Gastrocnemius medialis (tissue), 4 donors: ENCODE measurements at places on chromosomes 6 and 20. TPM values are rescaled to one million over a fixed set of nuclear protein-coding genes. Genes with fewer than 3 reads are reported as not detected.

GRCh38 chr6:45714741-45715507 lies 300.7 kb downstream of the CLIC5 start:
- peak; percentile 43 for DNase-seq

- DNase-seq = no peak
Observed at GRCh38 chr6:111710911-111711310, 105.2 kb upstream of the TRAF3IP2 start.

DNA sequence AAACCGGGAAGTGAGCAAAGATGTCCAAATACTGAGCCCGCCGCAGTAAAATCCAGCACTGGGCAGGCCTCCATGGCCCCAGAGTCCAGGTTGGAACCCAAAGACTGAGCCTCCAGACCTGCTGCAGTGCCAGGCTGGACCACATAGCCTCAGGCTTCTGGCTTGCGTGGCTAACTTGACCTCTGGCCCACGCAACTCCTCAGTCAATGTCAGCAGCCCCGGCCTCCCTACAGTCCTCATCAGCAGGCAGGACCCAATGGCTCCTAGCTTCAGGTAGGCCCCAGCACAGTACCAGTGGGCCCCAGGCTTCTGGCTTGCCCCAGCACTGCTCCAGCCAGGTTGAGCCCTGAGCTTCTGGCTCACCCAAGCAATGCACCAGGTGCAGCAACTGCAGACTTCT lies 245.1 kb upstream of the AFDN start:
- no peak for DNase-seq

- DNase-seq = no peak
Observed at GRCh38 chr20:3751675-3752385, 15.7 kb downstream of the ADISSP start.

DNA sequence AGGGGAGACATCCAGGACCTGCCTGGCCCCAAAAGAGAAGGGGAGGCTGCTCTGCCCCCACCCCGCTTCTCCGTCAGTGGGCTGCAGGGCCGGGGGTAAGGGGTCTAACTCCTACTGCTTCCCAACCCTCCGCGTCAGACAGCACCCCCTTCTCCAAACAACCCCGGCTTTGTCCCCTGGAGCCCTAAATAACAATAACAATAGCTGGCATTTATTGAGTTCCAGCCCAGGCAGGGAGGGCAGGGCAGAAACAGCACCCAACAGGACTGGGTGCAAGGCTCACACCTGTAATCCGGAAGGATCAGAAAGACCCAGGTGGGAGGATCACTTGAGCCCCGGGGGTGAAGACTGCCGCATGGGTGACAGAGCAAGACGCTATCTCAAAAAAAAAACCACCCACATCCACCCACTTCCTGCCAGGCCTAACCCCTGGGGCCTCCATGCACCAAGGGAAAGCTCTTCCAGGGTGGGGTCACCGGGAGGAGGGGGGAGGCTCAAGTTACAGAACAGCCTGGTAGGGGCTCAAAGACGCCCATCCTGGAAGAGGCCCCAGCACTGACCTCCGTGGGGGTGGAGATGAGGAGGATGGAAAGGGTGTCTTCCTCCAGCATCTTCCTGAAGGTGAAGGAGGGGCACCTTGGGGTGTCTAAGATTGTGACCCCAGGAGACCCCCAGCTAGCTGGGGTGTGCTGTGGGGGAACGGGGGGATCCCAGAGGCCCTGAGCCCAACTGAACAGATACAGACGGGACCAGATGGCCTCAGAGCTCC lies 1.3 kb upstream of the FNDC11 start:
- DNase-seq = no peak

GRCh38 chr6:134063966-134064445 lies 11.6 kb upstream of the SLC2A12 start:
- DNase-seq = peak; percentile 25

DNA sequence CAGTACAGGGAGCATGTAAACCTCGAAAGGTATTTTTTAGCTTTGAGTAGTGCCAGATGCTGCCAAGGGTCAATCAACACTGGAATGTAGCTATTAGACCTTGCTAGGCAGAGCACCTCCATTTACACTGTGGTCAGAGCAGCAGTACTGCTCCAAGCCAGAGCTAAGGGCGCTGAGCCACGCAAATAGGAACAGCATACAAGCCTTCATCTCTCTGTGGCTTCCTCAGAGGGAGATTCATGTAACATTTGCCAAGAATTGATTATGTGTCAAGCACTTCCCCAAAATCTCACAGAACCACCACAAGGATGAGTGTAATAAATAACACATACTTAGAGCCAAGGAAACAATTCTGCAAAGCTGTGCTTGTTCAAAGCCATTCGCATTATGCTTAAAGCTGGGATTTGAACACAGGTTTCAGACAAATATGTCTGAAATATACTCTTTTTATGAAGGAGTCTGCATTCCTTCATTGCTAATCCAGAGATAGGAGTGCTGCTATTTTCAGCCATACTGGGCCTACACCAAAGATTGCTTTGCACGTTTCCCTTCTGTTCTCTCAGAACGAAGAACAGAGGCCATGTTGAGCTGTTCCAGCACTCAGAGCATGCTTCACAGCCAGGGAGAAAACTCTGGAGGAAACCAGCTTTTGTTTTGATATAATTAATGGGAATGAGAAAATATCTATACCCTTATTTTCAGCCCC lies 97.7 kb downstream of the SLC16A10 start:
- DNase-seq = no peak

DNA sequence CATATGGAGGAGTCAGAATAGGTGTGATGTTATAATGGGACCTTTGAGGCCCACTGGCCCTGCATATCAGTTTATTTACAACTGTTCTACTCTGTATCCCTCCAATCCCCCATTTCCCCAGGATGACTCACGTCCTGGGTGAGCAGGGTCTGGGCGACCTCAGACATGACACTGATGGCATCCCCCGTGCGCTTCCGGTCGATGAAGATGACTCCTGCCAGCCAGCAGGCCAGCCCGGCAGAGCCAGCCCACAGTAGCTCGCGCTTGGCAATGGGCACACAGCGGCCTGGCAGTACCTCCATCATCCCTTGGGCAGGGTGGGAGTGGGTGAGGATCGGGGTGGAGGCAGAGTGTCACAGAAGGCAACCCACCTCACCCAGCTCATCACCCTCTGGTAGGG lies 5.6 kb downstream of the AGPAT1 start:
- no peak for DNase-seq

DNA sequence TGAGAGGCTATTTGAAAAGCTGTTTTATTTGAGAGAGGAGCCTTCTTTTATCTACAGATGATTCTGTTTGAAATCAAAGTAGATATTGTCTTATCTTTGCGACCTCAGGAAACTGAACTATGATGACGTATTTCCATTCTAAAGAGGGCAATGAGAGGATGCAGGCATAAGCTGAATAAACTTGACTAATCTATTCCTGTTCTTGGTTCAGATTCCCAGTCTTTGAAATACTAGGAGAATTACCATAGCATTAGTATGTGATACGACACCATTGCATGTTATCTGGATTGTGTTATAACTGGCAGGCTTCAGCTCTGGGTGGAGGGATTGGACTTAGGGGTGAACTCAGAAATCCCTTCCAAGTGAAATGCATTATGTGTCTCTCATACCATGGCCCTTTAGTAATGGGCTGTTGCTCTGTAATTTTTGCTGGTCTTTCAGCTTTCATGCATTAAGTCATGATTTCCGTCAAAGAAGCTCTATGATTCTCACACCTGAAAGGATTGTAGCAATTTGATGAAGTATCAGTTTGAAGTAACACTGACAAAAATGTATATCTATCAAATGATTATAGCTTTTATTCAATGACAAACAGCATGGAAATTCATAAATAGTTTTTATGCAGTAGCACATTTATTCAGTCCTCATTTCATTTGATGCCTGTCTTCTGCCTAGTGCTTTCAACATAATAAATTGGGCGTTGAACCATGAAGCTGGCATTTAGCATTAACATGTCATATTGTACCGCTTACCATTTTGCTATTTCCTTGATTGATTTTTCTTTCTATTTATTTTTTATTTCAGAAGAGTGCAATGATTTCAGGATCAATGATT lies 138.4 kb upstream of the SPACA1 start:
- DNase-seq = no peak

DNA sequence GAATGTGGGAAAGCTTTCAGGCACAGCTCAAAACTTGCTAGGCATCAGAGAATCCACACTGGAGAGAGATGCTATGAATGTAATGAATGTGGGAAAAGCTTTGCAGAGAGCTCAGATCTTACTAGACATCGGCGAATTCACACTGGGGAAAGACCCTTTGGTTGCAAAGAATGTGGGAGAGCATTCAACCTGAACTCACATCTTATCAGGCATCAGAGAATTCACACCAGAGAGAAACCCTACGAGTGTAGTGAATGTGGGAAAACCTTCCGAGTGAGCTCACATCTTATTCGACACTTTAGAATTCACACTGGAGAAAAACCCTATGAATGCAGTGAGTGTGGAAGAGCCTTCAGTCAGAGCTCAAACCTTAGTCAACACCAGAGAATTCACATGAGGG lies 8.7 kb downstream of the ZNF165 start:
- DNase-seq = no peak

DNA sequence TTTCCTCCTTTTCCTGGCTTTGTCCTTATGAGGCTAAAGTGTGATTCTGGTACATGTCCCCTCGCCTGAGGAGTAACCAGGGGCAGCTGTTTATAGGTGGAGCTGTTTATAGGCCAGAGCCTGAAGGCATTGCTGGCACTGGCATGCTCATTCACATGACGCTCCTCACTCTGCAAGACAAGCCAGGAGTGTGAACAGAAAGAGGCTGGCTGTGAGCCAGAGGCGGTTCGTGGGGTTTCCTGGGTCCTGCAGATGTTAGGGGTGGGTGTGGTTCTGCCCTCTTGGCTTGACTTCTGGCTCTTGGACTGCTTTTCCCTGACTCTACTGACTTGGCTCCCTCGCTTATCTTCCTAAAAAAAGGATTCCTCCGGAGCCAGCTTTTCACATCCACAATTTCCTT lies 12.8 kb upstream of the MDFI start:
- no peak for DNase-seq

DNA sequence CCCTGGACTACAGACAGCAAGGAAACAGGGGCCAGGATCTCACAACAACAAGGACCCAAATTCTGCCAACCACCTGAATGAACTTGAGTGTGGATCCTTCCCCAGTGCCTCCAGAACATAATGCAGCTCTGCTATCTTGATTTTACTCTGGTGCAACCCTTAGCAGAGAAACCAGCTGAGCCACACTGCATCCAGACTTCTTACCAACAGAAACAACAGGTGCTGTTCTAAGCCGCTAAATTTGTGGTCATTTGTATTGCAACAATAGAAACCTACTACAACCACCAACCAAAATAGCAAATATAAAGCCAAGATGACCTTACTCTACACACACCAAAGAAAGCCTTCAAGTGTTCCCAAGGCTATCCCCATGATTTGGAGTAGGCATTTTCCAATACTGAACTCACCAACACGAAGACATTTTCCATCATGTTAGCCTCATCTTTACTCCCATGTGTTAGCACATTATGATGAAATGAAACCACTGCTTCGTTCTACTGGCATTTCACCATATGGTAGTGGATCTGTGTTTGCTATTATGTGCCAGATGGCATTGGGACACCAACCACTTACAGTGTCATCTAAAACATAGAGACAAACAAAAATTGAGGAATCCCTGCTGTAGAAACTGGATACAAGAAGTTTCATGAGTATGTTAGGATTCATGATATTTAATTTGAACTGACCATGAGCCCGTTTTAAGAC lies 249.8 kb upstream of the ID4 start:
- DNase-seq = no peak

GRCh38 chr6:111757342-111757741 lies 115.9 kb downstream of the FYN start:
- DNase-seq = no peak

The ACTL10 gene
- total RNA-seq = not detected

The BTNL2 gene
- not detected for total RNA-seq

The ZNF165 gene
- total RNA-seq = 0.55 TPM

The SUMO4 gene
- total RNA-seq = not detected

The GABRR1 gene
- total RNA-seq = not detected

The C6orf141 gene
- 1.0 TPM for total RNA-seq

The HLA-DQB2 gene
- total RNA-seq = not detected

The SLC22A7 gene
- not detected for total RNA-seq

The KIAA0408 gene
- 57.4 TPM for total RNA-seq

The TTK gene
- total RNA-seq = 3.4 TPM

The PRICKLE4 gene
- 6.2 TPM for total RNA-seq

The CNBD2 gene
- total RNA-seq = 9.0 TPM

The TFAP2B gene
- total RNA-seq = not detected

The WFDC12 gene
- not detected for total RNA-seq

The NOX3 gene
- total RNA-seq = not detected

The NMBR gene
- not detected for total RNA-seq
